Activated CD4-positive, alpha-beta T cell treated with anti-CD3 and anti-CD28 coated beads, Interleukin-2, amount 10 ng/mL, durations not matched to agents 24 days and 14 days (primary cell): ENCODE measurements at places on chromosomes 7 and 10. TPM values are rescaled to one million over a fixed set of nuclear protein-coding genes. Genes with fewer than 3 reads are reported as not detected.

DNA sequence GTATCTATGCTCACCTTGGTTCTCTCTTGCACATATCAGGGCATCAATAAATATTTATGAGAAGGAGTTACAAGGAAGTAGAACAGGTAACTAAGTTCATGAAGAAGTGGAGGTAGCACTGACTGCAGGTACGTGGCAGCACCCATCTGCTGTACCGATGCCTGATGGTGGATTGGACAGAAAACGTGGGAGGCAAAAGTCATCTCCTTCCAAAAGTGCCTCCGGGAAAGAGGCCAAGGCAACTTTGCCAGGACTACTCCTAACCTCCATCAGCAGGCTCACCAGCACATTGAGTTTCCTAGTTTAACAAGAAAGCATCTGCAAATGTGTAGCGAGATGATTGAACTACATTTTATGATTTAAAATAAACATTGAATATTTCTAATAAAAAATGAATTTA is 248.8 kb downstream of the ANKRD7 start:
- no peak for DNase-seq

DNA sequence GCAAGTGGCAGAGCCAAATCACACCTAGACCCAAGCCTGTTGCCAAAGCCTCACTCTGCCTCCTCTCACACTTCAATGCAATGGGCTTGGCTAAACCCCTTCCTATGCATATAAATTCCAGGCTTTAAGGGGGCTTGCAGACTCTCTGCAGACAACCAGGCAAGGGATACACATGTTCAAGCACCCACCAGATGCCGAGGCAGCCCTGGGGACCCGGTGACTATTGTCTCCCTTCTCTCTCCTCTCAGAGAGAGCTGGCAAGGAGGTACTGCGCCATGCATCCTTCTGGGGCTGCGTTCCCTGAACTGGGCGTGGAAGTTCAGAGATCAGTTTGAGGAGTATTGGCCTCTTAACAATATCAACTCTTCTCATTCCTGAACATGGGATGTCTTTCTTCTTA is 131.2 kb downstream of the ARHGAP22 start:
- no peak for DNase-seq

GRCh38 chr7:121288894-121289293 is 39.9 kb upstream of the WNT16 start:
- DNase-seq: no peak

- no peak for DNase-seq
Measured at GRCh38 chr10:91587710-91588638, 44.9 kb downstream of the PPP1R3C start.

DNA sequence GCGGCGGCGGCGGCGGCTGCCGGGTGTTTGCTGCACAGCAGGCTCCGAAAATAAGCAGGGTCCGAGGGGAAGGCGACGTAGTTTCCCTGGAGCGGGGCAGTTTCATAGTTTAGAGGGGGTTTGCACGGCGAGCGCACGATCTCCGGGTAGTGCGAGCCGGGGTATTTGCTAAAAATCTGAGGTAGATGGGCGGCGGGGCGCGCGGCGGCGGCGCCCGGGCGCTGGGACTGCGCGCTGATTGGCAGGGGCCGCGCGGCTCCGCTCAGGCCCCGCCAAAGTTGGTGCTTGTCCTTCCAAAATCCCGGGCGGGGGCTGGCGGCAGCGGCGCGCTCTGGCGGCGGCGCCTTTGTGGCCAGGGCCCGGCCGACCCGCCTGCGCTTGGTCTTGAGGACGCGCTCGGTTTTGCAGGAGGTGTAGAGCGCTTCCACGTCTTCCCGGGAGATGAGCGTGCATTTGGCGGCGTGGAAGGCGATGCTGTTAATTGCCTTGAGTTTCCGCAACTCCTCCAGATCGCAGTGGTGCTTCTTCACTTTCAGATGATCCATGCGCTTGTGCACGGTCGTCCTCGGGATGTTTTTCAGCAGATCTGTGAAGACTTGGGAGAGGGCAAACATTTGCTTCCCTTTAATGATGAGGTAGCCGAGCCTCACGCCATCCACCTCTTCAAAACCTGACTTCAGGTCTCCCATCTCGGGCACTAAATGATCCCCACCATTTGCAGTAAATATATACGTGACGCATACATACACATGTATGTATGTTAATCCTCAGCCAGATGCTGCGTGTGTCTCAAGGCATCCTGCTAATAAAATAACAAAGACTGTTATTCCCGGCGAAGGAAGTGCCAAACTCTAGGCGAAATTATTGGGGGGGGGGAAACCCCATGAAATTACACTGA is 8.1 kb downstream of the SKIDA1 start:
- DNase-seq: peak; percentile 80

GRCh38 chr7:96199421-96199820 is 122.5 kb downstream of the SLC25A13 start:
- DNase-seq: no peak

GRCh38 chr10:50216894-50217293 is 34.4 kb downstream of the ASAH2 start:
- DNase-seq: no peak

The HYAL4 gene
- total RNA-seq: not detected in 2 replicates

The ANXA8L1 gene
- not detected in 2 replicates for total RNA-seq

The NUTM2B gene
- 0.91 and 1.1 TPM in 2 replicates for total RNA-seq

The BICC1 gene
- total RNA-seq: not detected in 2 replicates

The SPDYE2B gene
- total RNA-seq: not detected in 2 replicates

The EBLN1 gene
- not detected in 2 replicates for total RNA-seq
